ENCODE measurements at places on chromosomes 11 and 22.
A peak's percentile ranks its signal among the peaks of the same experiment; 100 is the strongest.

DNA sequence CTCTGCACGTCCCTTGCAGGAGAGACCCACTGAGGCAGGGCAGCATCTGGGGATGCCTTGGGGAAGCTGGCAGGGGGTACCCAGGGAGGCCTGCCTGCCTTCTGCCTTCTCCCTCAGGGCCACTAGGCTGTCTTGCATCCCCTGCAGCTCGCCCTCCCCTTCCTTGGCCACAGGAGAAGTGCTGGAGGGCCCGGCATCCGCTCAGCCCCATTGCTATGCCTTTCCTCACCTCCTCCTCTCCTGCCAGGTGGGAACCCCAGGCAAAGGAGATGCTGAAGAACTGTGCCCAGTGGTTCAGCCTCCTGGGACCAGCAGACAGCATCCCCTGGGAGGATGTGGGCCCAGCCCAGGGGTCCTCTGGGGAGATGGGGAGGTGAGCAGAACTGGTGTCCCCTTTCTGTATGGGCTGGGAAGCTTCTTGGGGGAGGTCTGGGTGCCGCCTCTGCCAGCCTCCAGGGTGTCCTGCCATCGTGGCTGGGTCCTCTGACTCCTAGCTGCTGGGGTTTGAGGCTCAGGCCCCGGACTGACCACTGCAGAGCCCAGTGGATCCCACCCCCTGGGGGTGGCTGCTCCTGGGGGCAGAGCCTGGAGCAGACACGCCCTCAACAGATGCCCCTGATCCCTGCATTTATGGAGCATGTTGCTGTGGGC lies 20.6 kb downstream of the MRGPRG start:
- DNase-seq = no peak

DNA sequence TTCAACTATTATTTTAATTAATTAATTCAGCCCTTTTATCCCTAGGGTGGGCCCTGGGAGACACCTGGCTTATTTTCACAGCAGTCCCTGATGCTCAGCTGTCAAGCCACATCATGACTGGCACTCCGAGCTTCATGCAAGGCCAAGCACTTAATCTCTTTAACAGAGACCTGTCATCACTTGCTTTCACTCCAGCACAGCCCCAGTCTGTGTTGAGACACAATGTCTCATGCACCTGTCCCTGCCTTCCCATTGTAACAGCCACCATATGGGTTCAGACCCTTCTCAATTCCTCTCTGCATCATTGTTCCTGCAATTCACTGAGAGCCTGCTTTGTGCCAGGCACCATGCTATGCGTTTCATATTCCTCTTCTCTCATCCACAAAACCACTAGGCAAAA lies 222.2 kb upstream of the TENM4 start:
- DNase-seq = no peak

GRCh38 chr11:72591785-72592502 lies 82.3 kb downstream of the PDE2A start:
- peak; percentile 40 for DNase-seq

GRCh38 chr11:133999355-133999754 lies 42.6 kb upstream of the IGSF9B start:
- no peak for DNase-seq

DNA sequence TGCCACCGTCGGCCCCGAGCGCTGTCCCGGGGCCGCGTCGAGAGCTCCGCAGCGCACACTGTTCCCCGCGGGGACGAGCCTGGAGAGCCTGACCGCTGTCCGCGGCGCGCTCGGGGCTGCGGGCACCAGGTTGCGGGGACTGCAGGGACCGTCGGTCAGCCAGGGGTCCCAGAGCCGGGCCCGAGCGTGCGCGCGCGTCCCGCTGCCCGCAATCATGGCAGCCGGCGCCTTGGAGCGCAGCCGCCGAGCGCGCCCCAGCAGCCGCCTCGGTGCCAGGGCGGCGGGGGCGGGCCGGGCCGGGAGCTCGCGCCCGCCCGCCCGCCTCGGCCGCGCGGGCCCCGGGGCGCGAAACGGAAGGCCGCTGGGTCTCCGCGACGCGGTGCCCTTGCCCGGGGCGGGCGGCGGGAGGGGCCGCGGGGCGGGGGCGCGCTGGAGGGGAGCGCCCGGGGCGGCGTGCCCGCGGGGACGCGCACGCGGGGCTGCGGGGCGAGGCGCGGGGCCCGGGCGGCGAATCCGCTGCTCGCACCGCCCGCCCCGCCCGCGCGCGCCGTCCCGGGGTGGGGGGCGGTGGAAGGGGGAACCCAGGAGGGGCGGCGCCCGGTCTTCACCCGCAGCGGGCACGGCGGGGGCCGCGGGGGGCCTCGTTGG lies 79.4 kb upstream of the PPARA start:
- no peak for DNase-seq
